Pancreas (tissue), 10 donors: ENCODE measurements at places on chromosomes 11 and 22. TPM values are rescaled to one million over a fixed set of nuclear protein-coding genes. Genes with fewer than 3 reads are reported as not detected.

Gene CSRP3
- total RNA-seq: not detected

Gene ARSA
- total RNA-seq: 36.2 TPM

Gene ZNF143
- 18.9 TPM for total RNA-seq

GRCh38 chr11:66920978-66921784 is 37.0 kb downstream of the PC start:
- no peak overlapping the region for H3K27ac ChIP-seq
- H3K4me3 ChIP-seq: no peak overlapping the region
- H3K4me1 ChIP-seq: no peaks in the 10 kb centered on the region
- H3K27me3 ChIP-seq: no peaks in the 10 kb centered on the region
- no peaks in the 10 kb centered on the region for H3K36me3 ChIP-seq
- no peak for DNase-seq

DNA sequence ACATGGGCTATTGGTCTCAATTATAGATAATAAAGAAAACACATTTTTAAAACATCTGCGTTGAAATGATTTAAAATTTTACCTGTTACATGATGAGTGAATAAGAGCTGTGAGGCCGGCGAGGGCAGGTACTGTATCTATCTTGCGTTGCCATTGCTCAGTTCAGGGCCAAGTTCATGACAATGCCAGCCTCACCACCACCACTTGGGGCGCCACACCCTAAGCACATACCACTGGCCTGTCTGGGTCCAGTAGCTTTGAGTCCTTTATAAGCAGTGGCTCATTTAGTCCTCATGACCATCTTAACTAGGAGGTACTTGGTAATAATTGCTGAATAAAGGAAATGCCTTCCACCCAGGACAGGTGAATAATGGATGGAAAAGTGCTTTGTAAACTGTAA is 14.5 kb upstream of the MB start:
- no peaks in the 10 kb centered on the region for H3K36me3 ChIP-seq
- no peaks in the 10 kb centered on the region for H3K4me1 ChIP-seq
- no peaks in the 10 kb centered on the region for H3K27me3 ChIP-seq
- no peak for DNase-seq
- no peak overlapping the region for H3K4me3 ChIP-seq
- no peak overlapping the region for H3K27ac ChIP-seq

DNA sequence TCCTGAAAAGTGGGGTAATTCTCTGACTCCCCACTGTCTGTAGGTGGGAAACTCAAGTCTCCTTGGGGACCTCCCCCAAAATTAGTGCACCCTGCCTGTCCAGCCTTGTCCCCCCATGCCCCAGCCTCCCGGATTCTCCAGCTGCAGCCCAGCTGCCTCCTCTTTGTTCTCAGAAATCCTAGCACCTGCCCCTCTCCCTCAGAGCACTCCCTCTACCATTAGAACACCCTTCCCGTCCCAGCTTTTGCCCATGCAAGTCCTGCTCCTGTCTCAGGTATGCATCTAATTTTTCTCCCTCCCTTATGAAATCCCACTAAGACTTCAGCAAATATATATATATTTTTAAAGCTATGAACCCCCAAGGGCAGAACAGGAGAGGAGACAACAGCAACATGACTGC is 37.3 kb downstream of the LRFN4 start:
- no peak overlapping the region for H3K4me3 ChIP-seq
- H3K27ac ChIP-seq: no peak overlapping the region
- H3K36me3 ChIP-seq: no peaks in the 10 kb centered on the region
- no peak for DNase-seq

DNA sequence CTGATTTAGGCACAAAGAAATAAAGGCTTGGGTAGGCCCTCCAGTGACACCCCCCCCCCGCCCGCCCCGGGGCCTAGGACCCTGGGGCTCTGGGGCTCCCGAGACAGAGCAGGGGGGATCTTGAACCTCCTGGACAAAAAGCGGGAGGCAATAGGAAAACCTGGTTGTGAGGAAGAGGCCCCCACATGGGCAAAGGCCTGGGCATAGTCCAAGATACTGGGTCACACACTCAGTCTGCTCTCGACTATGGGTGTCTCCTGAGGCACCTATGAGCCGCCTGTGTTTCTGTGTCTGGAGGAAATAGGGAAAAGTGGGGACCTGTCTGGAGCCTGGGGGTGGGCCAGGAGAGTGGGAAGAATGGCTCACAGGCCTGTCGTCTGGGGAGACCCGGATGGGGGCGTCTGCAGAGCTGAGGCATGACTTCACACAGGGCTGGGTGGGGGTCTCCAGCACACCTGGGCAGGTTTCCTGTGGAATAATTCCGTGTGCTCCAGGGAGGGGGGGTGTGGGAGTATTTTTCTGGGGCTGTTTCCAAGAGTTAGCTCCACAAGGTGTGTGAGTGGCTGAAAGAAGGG is 2.4 kb upstream of the MN1 start:
- H3K4me3 ChIP-seq: no peak overlapping the region
- H3K27me3 ChIP-seq: no peaks in the 10 kb centered on the region
- H3K36me3 ChIP-seq: no peaks in the 10 kb centered on the region
- no peak overlapping the region for H3K27ac ChIP-seq
- DNase-seq: no peak

DNA sequence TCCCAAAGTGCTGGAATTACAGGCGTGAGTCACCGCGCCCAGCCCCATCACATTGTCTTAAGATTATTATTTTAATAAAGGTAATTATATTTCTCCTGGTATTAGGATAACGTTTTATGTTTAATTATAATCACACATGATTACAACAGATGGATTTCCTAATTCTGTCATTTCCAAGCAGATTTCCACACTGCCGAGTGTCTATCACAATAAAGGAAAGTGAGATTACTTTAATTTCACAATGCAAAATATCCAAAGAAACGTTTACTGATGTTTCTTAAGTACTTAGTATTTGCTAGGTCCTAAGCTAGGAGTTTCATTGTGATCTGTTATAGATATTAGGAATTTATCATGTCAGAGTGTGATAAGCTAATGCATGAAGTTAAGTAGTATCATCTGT is 203.5 kb upstream of the CTSC start:
- H3K27ac ChIP-seq: no peak overlapping the region
- no peak overlapping the region for H3K4me3 ChIP-seq
- H3K4me1 ChIP-seq: no peaks in the 10 kb centered on the region
- H3K36me3 ChIP-seq: no peaks in the 10 kb centered on the region
- no peaks in the 10 kb centered on the region for H3K27me3 ChIP-seq
